ENCODE measurements at places on chromosomes 7 and 10.
A peak's percentile ranks its signal among the peaks of the same experiment; 100 is the strongest.

DNA sequence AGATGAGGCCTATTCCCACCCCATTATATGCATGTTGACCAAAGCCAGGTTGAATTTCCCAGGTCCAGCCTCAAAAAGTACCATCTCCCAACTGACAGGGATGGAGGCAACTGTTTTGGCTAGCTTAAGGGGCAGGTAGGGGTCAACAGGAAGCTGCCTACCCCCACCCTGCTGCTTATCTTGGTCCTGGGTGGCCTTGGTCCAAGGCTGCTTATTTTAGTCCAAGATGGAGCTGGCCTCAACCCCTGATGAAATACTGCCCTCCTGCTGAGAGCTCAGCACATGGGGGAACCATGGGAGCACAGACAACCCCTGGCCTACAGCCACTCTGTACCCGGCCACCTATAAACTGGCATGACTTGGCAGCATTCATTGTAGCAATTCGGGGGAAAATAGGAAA, 23.1 kb downstream of the MYO1G start:
- no peak for DNase-seq

- DNase-seq = no peak
These were observed 9.0 kb upstream of the WIPF3 start for GRCh38 chr7:29797112-29797944.

DNA sequence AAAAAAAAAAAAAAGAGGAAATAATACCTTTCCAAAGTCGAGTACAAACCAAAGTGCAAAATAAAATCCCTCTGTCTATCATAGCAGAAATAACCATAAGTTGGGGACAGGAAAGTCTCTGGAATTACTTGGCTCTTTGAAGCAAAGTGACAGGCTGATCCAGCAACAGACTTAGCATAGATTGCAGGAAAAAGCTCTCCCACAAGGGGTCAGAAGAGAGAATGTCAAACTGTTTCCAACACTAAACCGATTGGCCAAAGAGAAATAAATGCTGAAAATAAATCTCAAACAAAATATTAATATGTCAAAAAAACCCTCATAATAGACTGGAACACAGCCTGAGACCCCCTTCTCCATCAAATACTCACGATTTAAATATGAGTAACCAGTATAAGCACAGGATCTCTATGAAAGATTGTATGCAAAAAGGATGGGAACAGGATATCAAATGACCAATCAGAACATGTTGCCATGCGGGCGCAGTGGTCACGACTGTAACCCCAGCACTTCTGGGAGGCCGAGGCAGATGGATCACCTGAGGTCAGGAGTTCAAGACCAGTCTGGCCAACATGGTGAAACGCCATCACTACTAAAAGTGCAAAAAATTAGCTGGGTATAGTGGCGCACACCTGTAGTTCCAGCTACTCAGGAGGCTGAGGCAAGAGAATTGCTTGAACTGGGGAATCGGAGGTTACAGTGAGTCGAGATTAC, 1000.7 kb upstream of the LRRN3 start:
- peak; percentile 4 for DNase-seq

DNA sequence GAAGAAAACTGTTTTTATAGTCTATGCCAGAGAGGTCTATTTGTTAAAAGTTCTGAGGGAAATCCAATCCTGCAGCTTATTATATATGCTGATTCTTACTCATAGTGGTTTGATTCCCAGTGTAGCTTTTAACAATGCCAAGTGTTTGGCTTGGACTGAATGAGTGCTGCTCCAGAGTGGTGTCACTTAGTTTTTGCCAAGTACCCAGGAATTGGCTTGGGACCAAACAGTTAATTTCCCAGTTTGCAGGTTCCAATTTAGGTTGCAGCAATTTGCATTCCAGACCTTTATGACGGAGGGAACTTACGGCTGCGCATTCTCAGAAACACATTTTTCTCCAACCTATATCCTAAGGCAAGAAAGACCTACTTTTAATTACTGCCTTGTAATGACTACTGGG, 32.4 kb downstream of the NSUN6 start:
- DNase-seq = no peak

DNA sequence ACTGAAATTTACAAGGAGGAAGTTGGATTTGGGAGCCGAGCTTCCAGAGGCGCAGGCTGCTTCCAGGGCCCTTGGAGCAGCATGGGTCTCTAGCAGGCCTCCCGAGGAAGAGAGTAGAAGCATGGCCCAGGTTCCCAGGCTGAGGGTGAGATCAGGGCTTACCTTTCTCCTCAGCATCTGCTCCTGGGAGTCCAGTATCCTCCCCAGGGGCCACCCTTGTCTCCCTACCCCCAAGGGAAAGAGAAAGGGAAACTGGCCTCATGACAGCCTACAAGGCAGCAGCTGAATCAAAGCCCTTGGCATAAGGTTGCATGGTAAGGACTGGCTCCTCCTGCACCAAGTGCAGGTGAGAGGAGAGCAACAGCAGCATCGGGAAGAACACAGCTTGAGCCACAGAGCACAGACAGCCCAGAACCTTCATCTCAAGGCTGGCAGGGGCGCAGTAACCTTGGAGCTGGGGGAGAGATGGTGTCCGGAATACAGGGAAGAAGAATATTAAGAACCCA, 114.5 kb downstream of the MARCHF5 start:
- no peak for DNase-seq

DNA sequence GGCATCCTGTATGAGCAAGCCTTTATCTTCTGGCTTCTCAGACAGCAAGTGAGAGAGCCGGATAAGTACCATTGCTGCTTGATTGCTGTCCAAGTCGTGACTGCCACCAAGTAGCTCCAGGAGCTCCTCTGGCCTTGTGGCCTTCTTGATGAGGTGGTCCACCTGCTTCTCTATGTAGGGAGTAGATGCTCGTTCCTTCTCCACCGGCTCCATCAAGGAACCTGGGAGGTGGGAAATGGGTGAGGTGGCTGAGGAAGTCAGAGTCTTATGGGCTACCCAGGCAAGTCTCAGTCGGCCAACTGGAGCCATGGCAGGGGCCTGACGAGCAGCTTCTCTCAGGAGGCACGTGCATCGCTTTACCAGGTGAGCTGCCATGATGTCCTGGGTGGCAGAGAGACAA, 2.6 kb downstream of the TBRG4 start:
- DNase-seq = no peak

GRCh38 chr7:70142247-70142932, 544.1 kb downstream of the AUTS2 start:
- DNase-seq = no peak

GRCh38 chr7:36820527-36821170, 96.4 kb upstream of the AOAH start:
- DNase-seq = no peak

- DNase-seq = no peak
These were observed 118.1 kb downstream of the PRKCQ start for GRCh38 chr10:6461961-6462360.

DNA sequence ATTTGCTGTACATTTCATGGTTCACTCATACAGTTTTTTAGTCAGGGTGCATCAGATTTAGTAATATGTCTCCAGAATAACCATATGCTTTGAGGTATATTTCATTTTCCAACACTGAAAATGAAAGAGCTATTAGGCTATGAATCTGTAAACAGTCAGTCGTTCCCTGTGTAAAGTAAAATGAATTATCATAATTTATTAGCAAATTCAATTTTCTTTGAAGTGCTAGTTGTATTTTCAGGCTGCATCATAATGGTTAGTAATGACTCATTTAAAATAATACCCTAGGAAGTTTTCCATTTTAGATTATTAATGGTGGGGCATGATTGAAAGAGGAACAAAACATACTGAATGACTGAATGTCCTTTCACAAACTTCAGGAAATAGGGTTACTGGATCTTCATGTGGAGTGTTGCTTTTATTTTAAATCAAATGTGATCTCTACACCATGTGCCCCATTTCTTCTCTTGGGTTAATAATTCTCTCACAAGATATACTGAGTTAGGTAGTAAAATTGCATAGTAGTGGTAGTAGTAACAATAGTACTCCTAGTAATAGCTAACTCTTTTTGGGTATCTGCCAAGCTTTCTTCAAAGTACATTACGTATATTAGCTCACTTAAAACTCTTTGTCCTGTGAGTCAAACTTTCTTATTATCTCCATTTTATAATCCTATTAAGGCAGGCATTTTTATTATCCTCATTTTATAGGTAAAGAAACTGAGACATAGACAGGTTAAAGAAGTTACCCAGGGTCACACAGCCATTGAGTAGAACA, 476.5 kb downstream of the SUGCT start:
- DNase-seq = no peak

DNA sequence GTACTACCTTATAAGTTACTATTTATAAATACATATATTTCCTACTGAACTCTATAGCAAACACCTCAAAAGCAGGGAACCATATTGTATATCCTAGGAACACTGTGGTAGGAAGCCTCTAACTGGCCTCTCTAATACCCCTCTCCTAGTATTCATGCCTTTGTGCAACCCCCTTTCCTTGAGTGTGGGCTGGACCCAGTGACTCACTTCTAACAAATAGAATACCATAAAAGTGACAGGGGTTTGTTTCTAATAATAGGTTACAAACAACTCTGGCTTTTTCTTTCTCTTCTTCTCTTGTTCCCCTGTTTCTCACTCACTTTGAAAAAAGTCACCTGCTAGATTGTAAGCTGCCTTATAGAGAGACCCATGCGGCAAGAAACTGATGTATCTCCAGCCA, 51.6 kb upstream of the MACC1 start:
- DNase-seq = no peak

DNA sequence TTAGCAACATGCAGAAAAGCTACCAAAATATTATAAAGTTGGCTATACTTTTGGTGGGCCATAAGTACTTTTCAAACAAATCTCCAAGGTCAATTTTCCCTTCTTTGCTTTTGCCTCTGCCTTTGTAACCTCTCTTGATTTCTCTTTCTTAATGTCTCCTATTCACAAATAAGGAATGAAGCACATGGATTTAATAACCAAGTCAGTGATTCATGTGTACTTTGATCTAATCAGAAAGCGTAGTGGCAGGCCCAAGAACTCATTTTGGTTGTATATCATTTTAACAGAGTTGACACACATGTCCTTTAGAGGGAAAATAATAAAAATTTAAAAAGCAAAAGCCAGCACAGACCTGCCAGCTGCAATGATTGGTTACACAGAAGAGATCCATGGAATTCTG, 93.7 kb downstream of the FZD1 start:
- DNase-seq = no peak

- no peak for DNase-seq
These were observed 103.9 kb upstream of the EFCAB10 start for GRCh38 chr7:105685161-105685560.
